Lower lobe of right lung (tissue), 2 donors: ENCODE measurements at places on chromosomes 3 and 15. TPM values are rescaled to one million over a fixed set of nuclear protein-coding genes. Genes with fewer than 3 reads are reported as not detected.

- H3K27me3 ChIP-seq: peaks cover 12% of the 10 kb centered on the region
- H3K36me3 ChIP-seq: no peaks in the 10 kb centered on the region
- no peak for DNase-seq
- H3K4me3 ChIP-seq: peak overlapping the region; percentile 24
- peak overlapping the region; percentile 10 for H3K27ac ChIP-seq
Measured at GRCh38 chr3:143123353-143123984, 3.9 kb downstream of the CHST2 start.

- no peaks in the 10 kb centered on the region for H3K36me3 ChIP-seq
- DNase-seq: no peak
- no peaks in the 10 kb centered on the region for H3K4me1 ChIP-seq
- no peak overlapping the region for H3K4me3 ChIP-seq
Measured at GRCh38 chr3:85851071-85851470, 892.3 kb downstream of the CADM2 start.

The PCLAF gene
- total RNA-seq: 4.5 TPM

- H3K4me1 ChIP-seq: no peaks in the 10 kb centered on the region
- no peaks in the 10 kb centered on the region for H3K36me3 ChIP-seq
- no peak for DNase-seq
Measured at GRCh38 chr3:148265841-148266240, 431.9 kb upstream of the AGTR1 start.

The PLSCR4 gene
- 63.5 TPM for total RNA-seq

- no peaks in the 10 kb centered on the region for H3K4me1 ChIP-seq
- no peak overlapping the region for H3K27ac ChIP-seq
- DNase-seq: no peak
- H3K27me3 ChIP-seq: peaks cover 28% of the 10 kb centered on the region
- H3K36me3 ChIP-seq: no peaks in the 10 kb centered on the region
Measured at GRCh38 chr15:65361708-65362459, 15.9 kb downstream of the IGDCC3 start.

The RFT1 gene
- 18.3 TPM for total RNA-seq

- H3K4me1 ChIP-seq: peaks cover 17% of the 10 kb centered on the region
- no peak overlapping the region for H3K4me3 ChIP-seq
- H3K27me3 ChIP-seq: no peaks in the 10 kb centered on the region
- DNase-seq: no peak
- H3K27ac ChIP-seq: no peak overlapping the region
Measured at GRCh38 chr15:66927201-66928077, 138.0 kb upstream of the SMAD3 start.

- no peak for DNase-seq
- H3K36me3 ChIP-seq: no peaks in the 10 kb centered on the region
- H3K27ac ChIP-seq: no peak overlapping the region
- peaks cover 16% of the 10 kb centered on the region for H3K4me1 ChIP-seq
Measured at GRCh38 chr3:50483374-50483773, 20.1 kb downstream of the CACNA2D2 start.

The MAP1A gene
- total RNA-seq: 7.1 TPM

DNA sequence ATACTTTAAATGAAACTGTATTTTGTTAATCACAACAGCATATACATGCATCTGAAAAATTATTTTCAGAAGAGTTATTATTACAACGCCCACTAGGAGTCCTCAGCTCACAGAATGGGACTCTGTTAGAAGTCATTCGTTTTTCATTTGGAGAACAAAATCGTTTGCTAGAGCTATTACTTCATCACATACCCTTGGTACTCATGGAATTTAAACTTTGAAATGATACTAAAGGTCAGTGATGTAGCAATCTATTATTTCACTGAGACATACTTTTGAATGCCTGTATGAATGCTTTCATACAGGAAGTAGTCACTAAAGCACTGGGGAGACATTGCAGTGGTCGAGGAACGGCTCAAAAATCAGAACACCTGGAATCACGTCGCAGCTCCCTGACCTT, 198.1 kb downstream of the MBNL1 start:
- no peaks in the 10 kb centered on the region for H3K27me3 ChIP-seq
- H3K4me1 ChIP-seq: peaks cover 13% of the 10 kb centered on the region
- H3K4me3 ChIP-seq: no peak overlapping the region
- no peak for DNase-seq

GRCh38 chr3:42027571-42027970, 63.6 kb upstream of the TRAK1 start:
- DNase-seq: no peak
- no peak overlapping the region for H3K27ac ChIP-seq
- no peaks in the 10 kb centered on the region for H3K27me3 ChIP-seq
- no peaks in the 10 kb centered on the region for H3K36me3 ChIP-seq

The OR5K2 gene
- not detected for total RNA-seq

DNA sequence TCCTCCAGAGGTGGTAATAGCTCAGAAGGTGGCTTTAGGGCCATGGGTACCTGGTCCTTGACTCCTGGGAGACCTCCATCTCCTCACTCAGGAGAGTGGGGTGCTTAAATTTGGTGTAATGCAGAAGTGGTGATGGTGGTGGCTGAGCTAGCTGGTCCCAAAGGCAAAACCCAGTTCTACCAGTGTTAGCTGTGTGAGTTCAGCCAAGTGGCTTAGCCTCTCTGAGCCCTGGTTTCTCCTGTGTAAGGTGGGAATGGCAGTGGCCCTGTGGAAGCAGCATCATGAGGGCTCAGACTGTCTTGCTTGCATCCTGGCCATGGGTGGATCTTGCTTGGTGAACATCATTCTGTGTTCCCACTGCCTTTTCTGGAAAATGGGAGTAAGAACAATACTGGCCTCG, 9.4 kb downstream of the SEMA3F start:
- no peak for DNase-seq
- H3K27me3 ChIP-seq: no peaks in the 10 kb centered on the region
- no peak overlapping the region for H3K4me3 ChIP-seq
- peaks cover 96% of the 10 kb centered on the region for H3K4me1 ChIP-seq
- H3K36me3 ChIP-seq: peaks cover 3% of the 10 kb centered on the region

DNA sequence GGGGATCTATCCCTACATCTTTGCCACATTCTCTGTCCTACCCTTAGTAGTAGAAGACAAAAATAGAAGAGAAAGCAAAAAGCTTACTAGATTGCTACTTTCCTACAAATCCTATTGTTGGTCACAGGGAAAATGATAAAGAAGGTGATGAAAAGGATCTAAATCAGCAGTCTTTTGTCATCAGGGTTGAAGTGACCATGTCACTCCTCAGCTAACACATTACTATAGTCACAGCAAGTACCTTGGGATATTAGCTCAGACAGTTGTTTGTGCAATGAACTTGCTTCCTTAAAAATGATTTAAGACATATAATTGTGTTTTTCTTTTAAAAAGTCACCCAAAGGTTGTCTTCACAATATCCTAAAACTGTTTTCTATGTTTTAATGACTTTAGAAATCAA, 6.3 kb downstream of the ST3GAL6 start:
- no peak overlapping the region for H3K27ac ChIP-seq
- H3K27me3 ChIP-seq: no peaks in the 10 kb centered on the region
- no peak for DNase-seq

The VILL gene
- total RNA-seq: 12.5 TPM

The CHRNA5 gene
- total RNA-seq: 2.6 TPM

DNA sequence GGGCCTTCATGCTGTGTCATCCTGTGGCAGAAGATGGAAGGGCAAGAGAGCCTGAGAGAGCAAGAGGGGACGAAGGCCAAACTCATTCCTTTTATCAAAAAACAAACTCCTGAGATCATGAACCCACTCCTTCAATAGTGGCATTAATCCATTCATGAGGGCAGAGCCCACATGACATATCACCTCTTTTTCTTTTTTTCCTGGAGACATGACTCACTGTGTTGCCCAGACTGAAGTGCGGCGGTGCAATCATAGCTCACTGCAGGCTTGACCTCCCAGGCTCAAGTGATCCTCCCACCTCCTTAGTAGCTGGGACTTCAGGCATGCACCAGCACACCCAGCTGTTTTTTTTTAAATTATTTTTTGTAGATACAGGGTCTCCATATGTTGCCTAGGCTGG, 92.0 kb upstream of the RNU6-1 start:
- H3K4me1 ChIP-seq: peaks cover 11% of the 10 kb centered on the region
- no peak overlapping the region for H3K4me3 ChIP-seq
- no peak for DNase-seq
- no peaks in the 10 kb centered on the region for H3K36me3 ChIP-seq
- H3K27me3 ChIP-seq: no peaks in the 10 kb centered on the region
- H3K27ac ChIP-seq: no peak overlapping the region

The SLCO3A1 gene
- total RNA-seq: 42.5 TPM

The PLCH1 gene
- 14.0 TPM for total RNA-seq

The GOLGA6L7 gene
- not detected for total RNA-seq

GRCh38 chr3:158712443-158712842, 19.8 kb downstream of the RARRES1 start:
- peaks cover 36% of the 10 kb centered on the region for H3K4me1 ChIP-seq
- peak overlapping the region; percentile 37 for H3K27ac ChIP-seq
- H3K36me3 ChIP-seq: peaks cover 29% of the 10 kb centered on the region
- H3K4me3 ChIP-seq: no peak overlapping the region

The TRPM7 gene
- total RNA-seq: 47.3 TPM

The FBXO40 gene
- total RNA-seq: 0.09 TPM

- no peak overlapping the region for H3K4me3 ChIP-seq
- no peak for DNase-seq
- peaks cover 13% of the 10 kb centered on the region for H3K4me1 ChIP-seq
- H3K36me3 ChIP-seq: no peaks in the 10 kb centered on the region
- no peak overlapping the region for H3K27ac ChIP-seq
Measured at GRCh38 chr15:70299931-70300869, 202.5 kb upstream of the TLE3 start.

- H3K4me1 ChIP-seq: no peaks in the 10 kb centered on the region
- H3K4me3 ChIP-seq: no peak overlapping the region
- no peak for DNase-seq
- no peak overlapping the region for H3K27ac ChIP-seq
- H3K27me3 ChIP-seq: no peaks in the 10 kb centered on the region
Measured at GRCh38 chr15:55834331-55834730, 91.4 kb upstream of the PRTG start.

DNA sequence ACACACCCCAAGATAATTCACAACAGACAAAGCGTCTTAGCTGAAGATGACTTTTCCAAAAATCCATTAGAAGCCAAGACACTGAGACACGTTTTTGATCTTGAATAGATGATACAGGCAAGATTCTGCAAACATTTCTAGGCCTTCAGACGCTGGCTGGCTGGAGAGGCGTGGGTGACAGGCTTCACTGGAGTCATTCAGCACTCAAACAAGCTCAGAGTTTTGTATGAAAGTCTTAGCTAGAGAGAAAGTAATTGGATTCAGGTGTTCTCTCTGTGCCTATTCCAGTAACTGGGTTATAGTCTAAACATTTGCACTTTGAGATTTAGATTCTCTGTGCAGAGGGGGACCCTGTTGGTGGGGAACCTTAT, 147.7 kb upstream of the BHLHE40 start:
- DNase-seq: no peak
- no peaks in the 10 kb centered on the region for H3K27me3 ChIP-seq
- H3K36me3 ChIP-seq: no peaks in the 10 kb centered on the region
- H3K4me1 ChIP-seq: peaks cover 74% of the 10 kb centered on the region
- no peak overlapping the region for H3K4me3 ChIP-seq
- H3K27ac ChIP-seq: peak overlapping the region; percentile 81

- no peak overlapping the region for H3K4me3 ChIP-seq
- H3K4me1 ChIP-seq: peaks cover 10% of the 10 kb centered on the region
- no peaks in the 10 kb centered on the region for H3K36me3 ChIP-seq
Measured at GRCh38 chr15:42704492-42704926, 32.4 kb downstream of the CDAN1 start.

DNA sequence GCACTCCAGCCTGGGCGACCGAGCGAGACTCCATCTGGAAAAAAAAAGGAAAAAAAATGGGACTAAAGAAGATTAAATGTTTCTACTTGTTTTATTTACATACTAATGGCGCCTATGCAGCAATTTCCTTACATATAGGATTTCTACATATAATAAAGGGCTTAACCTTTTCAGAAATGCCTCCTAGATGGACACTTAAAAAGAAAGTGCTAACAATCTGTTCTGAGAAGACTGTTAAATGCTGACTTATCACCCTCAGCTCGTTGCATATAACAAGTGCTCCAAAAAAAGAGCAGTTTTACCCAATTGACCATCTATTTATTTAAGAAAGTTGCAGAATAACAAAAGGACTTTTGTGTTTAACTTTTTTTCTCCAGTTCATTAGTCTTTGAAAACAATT, 32.7 kb downstream of the DENND4A start:
- no peaks in the 10 kb centered on the region for H3K27me3 ChIP-seq
- no peak for DNase-seq
- no peak overlapping the region for H3K4me3 ChIP-seq
- peaks cover 24% of the 10 kb centered on the region for H3K36me3 ChIP-seq
- no peak overlapping the region for H3K27ac ChIP-seq
- H3K4me1 ChIP-seq: no peaks in the 10 kb centered on the region

DNA sequence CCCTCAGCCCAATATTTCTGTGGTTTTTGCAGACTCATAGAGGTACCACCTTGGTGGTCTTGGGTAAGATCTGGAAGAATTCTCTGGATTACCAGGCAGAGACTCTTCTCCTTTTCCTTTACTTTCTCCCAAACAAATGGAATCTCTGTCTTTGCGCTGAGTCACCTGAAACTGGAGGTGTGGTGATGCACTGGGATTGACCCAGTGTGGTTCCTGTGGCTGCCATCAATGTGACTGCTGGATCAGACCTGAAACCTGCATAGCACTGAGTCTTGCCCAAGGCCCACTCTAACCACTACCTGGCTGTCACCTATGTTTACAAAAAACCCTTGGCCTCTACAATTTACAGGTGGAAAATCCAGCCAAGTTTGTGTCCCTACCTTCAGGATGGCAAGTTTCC, 295.3 kb downstream of the RBMS3 start:
- no peaks in the 10 kb centered on the region for H3K27me3 ChIP-seq
- no peak for DNase-seq
- H3K27ac ChIP-seq: no peak overlapping the region
- H3K4me1 ChIP-seq: no peaks in the 10 kb centered on the region
- H3K36me3 ChIP-seq: no peaks in the 10 kb centered on the region

The TBCCD1 gene
- total RNA-seq: 10.3 TPM

- no peaks in the 10 kb centered on the region for H3K36me3 ChIP-seq
- no peak overlapping the region for H3K4me3 ChIP-seq
- no peak for DNase-seq
- no peaks in the 10 kb centered on the region for H3K4me1 ChIP-seq
Measured at GRCh38 chr3:171309906-171310359, 150.3 kb downstream of the TNIK start.

- no peaks in the 10 kb centered on the region for H3K36me3 ChIP-seq
- H3K4me3 ChIP-seq: no peak overlapping the region
- no peaks in the 10 kb centered on the region for H3K4me1 ChIP-seq
- no peak overlapping the region for H3K27ac ChIP-seq
- no peak for DNase-seq
- H3K27me3 ChIP-seq: no peaks in the 10 kb centered on the region
Measured at GRCh38 chr15:96625256-96625655, 294.8 kb downstream of the NR2F2 start.

The TM4SF4 gene
- total RNA-seq: not detected

DNA sequence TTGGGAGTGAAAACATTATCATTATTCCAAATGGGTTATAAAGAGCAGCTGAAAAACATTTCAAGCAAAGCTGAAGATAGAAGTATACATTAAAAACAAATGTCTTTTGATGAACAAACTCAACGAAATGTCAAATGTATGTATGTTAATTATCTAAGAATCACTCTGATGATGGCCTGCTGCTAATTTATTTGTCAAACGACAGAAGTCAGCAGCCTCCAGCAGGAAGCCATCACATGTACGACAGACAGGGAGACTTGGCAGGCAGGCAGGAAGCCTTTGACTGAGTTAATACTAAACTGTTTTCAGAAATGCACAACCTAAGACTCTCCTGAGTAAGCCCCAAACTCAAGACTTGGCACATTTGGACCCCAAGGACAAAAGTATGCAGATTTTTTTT, 491.1 kb downstream of the ZNF385D start:
- no peak overlapping the region for H3K27ac ChIP-seq
- H3K4me1 ChIP-seq: no peaks in the 10 kb centered on the region
- H3K27me3 ChIP-seq: no peaks in the 10 kb centered on the region
- DNase-seq: no peak
- no peak overlapping the region for H3K4me3 ChIP-seq

The LYZL4 gene
- not detected for total RNA-seq
